Hematopoietic multipotent progenitor cell treated with erythropoietin and hydrocortisone succinate and interleukin-3 and kit ligand, for 4 days (in vitro differentiated cells): ENCODE measurements at places on chromosomes 12 and 14.

DNA sequence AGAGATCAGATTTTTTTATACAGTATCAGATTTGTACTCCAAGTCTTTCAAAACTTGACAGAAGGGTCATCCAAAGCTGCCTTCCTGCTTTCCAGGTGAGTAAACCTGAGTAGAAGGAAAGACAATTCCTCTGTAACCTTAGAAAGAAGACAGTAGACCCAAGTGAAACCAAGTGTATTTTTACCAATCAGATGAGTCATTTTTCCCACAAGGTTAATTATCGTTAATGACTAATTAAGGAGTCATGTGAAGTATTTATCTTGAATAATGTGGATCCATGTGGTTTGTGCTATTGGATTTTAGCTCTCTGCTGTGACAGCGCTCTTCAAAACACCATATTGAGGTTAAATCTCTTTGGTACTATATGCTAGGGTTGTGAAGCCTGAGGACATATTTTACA, 74.0 kb upstream of the PELI2 start:
- DNase-seq: no peak

GRCh38 chr12:3994500-3994899, 121.3 kb upstream of the PARP11 start:
- DNase-seq: no peak

- DNase-seq: no peak
Observed at GRCh38 chr14:103319422-103319821, 14.6 kb upstream of the EIF5 start.

DNA sequence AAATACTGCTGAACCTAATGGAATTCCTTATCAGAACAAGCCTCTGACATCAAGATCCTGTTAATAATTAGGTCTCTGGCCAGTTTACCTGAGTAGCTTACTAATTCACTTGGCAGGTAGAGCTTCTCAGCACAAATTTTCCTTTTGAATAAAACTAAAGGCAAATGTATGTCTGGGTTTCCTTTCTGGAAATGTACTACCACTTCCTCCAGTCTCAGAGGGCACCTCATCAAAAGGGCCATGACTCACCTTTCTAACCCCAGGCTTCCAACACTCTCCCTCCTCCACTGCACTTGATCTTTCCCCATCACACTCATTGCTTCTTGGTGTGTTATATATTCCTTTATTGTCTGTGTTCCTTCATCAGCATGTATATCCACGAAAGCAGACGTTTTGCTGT, 90.5 kb downstream of the SLC2A13 start:
- no peak for DNase-seq

DNA sequence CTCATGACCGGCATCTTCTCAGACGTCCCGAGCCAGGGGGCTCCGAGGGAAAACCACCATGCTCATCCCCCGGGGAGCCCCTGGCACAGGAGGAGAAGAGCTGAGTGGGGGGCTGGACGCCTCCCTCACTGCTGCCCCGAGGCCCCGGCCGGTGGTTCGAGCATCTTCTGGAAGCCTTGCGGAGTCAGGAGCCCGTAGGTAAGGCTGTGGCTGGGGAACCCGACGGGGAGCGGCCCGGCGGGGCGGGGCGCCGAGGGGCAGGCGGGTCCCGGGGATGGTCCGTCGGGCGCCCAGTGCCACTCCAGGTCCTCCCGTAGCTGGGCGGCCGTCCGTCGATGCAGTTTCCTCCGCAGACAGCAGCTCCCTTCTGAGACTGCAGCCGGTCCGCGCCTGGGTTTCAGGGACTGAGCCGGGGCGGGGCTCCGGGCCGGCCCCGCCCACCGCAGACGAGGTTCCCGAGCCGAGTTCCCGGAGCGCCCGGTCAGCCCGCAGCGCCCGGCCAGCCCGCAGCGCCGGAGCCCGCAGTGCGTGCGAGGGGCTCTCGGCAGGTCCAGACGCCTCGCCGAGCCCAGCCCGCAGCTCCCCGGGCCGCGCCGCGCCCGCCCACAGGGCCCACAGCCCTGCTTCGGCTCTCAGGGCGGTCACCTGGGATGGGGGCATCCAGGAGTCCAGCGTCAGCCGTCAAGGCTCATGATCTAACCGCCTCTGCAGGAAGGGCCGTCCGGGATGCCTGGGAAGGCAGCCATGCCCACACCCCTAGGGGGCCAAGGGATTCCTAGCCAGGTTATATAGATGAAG, at the start of gene PGF:
TSS of gene PGF (minus strand) at position 369 of the 798 bp plus-strand sequence. CDS start at position 14, 355 bp downstream.
- peak; percentile 62 for DNase-seq

- no peak for DNase-seq
Observed at GRCh38 chr12:20030826-20031225, 337.5 kb upstream of the PDE3A start.

DNA sequence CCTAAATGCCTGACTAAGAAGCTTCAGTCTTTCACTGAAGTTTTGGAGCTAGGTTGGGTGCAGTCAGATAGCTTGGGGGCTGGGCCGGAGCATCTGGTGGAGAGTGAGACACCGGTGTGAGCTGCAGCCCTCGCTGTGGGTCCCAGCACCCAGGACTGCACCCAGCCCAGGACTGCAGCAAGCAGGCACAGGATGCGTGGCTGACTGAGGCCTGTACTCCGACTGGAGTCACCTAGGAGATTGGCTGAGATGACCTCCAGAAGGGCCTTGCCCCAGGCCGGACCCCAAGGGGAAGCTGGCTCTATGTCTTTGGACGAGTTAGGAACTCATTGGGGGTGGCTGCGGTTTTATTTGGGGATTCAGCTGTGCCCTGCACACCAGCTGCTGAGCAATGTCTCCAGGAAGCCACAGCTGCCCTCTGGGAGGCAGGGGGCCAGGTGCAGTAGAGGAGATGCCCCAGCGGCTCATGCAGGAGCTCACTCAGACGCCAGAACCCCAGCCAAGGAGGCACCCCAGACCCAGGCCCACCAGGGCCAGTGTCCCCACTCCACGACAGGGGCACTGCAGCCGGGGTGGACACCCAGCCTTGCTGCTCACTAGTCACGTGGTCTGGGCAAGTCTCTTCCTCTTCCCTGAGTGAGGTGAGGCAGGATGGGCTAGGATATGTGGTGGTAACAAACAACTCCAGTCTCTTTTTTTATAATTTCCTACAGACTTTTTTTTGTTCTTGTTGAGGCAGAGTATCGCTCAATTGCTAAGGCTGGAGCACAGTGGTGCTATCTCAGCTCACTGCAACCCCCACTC, 31.8 kb upstream of the RCOR1 start:
- peak; percentile 36 for DNase-seq

GRCh38 chr14:88232771-88233170, 90.3 kb downstream of the KCNK10 start:
- DNase-seq: no peak

- DNase-seq: no peak
Observed at GRCh38 chr12:82805812-82806497, 119.2 kb downstream of the TMTC2 start.

DNA sequence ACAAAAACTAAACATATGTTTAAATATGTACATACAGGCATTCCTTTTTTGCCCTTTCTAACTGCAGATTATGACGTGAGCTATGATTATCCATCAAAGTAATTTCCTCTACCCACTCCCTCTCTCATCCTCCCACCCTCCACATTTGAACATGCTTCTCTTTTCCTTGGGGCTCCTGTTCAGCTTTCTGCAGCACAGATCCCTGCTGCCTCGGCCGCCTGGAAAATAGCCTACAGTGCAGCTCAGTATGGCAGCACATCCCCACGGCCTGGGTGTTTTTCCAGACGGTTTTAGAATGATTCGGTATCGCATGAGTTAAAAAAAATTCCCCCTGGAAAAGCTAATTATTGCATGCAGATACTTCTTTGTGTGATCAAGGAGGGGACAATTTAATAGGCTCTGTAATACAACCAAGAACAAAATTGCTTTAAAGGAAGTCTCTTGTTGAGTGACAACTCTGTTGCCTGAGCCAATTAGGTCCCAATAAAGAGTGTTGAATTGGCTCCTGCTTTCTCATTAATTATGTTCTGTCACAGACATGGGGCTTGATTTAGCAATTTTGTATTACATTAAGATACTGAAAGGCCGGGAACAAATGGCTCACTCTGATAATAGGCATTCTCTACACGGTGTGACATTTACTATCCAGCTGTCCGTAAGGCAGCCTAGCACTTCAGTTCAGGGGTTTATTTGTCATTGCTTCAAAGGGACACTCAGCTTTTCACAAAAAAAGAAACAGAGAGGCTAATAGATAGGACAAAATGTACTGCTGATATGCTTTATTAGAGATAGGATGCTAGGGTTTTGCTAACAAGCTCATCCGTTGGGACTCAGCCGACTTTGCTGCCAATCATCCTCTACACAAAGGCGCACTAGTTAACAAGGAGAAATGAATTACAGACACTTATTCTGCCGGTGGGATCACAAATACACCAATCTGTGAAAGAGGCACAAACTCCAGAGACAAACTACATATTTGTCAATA, 285.8 kb upstream of the G2E3 start:
- DNase-seq: no peak

DNA sequence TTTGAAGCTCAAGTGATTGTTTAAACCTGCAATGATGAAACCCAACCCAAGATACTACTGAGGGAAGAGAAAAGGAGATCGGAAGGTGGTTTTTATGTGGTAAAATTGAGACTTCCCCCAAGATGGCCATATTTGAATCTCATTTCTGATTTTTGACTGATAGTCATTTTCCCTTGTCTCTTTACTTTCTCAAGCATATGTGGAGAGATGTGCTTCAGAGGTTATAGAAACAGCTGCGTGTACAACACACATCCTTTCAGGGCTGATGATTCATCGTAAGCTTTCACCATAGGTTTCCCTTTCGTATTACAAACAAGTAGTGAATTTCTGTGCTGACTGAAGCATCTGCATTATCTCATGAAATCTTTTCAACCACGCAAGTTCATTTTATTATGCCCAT, 276.2 kb downstream of the EMP1 start:
- no peak for DNase-seq

GRCh38 chr14:67650694-67651093, 23.7 kb downstream of the VTI1B start:
- DNase-seq: no peak

GRCh38 chr12:69338936-69339335, 9.2 kb upstream of the LYZ start:
- no peak for DNase-seq

GRCh38 chr12:90029317-90029716, 320.7 kb upstream of the ATP2B1 start:
- no peak for DNase-seq

GRCh38 chr14:95765051-95765450, 51.1 kb upstream of the TCL1A start:
- DNase-seq: no peak

DNA sequence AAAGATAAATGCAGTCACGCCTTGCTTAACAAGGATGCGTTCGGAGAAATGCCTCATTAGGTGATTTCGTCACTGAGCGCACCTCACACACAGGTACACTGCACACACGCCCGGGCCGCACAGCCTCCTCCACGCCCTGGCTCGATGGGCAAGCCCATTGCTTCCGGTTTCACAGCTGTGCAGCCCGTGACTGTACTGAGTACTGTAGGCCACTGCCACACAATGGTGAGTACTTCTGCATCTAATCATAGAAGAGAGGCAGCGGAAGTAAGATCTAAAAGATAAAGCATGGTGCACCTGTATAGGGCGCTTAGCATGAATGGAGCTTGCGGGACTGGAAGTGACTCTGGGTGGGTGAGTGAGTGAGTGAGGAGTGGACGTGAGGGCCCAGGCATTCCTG, 4.3 kb downstream of the RIMBP2 start:
- no peak for DNase-seq

- DNase-seq: no peak
Observed at GRCh38 chr12:131892711-131893604, 1.5 kb upstream of the ULK1 start.

DNA sequence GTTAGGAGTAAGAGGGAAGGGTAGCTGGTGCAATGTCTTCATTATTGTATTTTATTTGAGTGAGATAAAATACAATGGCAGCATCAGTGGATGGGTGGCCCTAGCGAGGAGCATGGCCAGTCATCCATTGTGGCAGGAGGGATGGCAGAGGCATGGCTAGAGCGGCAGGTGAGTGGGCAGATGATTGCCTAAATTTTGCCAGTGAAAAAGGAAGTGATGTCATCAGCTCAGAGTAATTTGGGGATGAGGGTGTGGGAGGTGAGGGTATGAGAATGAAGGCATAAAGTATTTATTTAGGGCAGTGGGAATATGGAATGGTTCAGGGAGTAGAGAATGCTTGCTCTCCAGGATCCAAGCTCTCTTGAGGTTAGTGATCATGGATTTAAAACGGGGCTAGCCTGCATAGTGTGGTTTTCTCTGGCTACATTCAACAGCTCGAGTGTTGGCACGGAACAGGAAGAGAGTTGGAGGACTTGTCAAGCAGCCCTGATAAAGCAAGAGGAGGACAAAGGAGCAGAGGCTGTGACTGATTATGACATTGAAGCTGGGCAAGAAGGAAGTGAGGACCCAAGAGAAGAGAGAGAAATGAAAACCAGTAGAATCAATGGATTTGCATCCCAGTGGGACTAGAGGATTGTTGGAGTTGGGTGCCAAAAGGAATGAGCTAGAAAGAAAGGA, 18.7 kb upstream of the SERPINA6 start:
- DNase-seq: peak; percentile 26

DNA sequence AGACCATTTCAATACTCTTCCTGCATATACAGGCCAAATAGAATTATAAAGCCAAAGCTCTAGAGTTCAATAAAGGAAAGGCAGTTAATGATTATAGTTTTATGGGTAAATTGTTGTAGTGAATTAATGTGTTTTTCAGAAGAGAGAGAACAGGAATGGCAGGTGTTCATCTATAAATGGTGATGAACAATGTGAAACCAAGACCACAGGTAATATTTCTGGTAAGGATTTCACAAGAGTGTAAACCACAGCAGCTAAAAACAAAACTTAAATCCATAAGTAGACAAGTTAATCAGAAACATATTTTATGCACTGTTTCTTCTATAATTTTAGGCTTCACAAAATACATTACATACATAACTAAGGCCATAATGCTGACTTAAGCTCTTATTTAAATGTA, 204.4 kb downstream of the SYT1 start:
- no peak for DNase-seq

DNA sequence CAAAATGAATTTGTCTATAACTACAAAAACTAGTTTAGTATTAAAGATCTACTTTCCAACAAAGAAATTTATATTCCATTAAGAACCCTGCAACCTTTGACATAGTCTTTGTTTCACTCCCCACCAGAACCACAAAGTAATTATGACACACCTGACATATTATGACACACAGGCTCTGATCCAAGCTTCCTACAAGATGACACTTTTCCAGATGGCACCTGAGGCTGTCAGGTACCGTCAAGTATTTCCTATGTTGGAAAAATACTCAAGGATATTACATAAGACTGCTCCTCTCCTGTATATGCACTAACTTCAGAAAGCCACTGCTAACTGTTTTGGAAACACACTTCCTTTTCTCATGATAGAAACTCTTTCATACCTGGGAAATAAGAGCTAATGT, 38.9 kb downstream of the STXBP6 start:
- no peak for DNase-seq

GRCh38 chr14:30330033-30330432, 228.9 kb upstream of the G2E3 start:
- DNase-seq: no peak

GRCh38 chr12:50187084-50187900, 20.1 kb upstream of the CERS5 start:
- DNase-seq: no peak

DNA sequence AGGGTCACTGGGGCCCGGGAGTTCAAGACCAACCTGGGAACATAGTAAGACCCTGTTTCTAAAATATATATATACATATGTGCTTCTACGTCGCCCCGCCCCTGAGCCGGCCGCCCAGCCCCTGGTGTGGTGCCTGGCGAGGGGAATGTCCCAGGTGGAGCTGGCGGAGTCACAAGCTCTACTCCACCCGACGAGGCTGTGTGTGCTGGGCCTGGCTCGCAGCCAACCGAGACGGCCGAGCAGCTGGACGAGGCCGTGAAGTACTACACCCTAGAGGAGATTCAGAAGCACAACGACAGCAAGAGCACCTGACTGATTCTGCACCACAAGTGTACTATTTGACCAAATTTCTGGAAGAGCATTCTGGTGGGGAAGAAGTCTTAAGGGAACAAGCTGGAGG, 22.1 kb upstream of the ITPK1 start:
- DNase-seq: peak; percentile 22
